ENCODE measurements at places on chromosomes 2 and 18.

DNA sequence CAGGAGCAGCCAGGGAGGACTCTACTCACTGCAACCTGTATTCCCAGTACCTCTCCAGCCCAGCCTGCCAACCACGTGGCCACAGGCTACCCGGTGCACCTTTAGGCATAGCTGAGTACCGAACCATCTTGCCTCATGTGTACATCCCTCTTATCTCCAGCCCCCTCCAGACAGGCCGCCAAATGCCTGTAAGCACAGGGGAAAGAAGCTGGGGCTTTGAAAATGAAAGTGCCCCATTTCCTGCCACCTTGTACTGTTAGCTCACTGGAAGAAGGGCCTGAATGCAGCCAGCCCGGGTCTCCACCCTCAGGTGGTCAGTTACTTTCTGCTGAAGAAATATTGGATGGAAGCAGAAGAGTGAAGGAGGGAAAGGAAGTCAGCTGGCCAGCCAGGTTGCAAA lies 27.2 kb upstream of the RFX8 start:
- DNase-seq: no peak

DNA sequence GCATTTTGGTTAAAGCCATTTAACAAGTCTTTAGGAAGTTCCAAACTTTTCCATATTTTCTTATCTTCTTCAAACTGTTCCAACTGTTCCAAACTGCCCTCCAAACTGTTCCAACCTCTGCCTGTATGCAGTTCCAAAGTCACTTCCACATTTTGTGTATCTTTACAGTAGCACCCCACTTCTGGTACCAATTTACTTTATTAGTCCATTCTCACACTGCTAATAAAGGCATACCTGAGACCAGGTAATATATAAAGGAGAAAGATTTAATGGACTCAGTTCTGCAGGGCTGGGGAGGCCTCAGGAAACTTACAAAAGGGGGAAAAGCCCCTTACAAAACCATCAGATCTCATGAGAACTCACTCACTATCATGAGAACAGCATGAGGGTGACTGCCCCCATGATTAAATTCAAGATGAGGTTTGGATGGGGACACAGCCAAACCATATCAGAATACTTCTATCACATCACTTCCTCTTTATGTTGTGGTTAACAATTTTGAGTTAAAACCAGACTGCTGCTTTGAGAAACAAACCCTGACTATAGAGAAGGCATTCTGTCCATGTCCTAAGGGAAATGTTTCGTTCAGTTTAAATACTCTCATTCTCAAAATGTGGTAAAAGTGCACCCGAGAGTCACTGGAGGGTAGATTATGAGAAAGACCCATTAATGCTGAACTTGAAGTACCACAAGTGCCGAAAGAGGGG lies 11.0 kb downstream of the IL18R1 start:
- DNase-seq: peak; percentile 42

GRCh38 chr2:203734276-203734983 lies 28.0 kb downstream of the CD28 start:
- DNase-seq: no peak

GRCh38 chr2:72846171-72847095 lies 20.6 kb upstream of the EXOC6B start:
- no peak for DNase-seq

- DNase-seq: no peak
These were observed 43.8 kb upstream of the CYP26B1 start for GRCh38 chr2:72191441-72191840.

DNA sequence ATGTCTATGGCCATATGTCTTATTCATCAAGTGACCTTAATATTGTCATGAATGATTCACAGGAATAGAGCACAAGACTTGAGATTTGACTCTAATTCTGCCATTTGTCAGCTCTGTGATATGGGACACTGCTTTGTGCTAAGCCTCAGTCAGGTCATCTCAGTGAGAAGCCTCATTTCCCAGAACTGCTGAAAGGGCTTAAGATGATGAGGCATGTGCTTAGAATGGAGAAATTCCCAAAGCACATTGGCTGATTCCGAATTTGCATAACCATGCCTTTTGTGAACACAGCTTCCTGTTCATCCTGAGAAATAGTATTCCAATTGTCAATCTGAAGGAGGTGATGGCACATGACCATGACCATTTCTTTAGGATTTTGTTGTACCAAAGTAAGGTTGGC lies 218.1 kb downstream of the ALK start:
- DNase-seq: no peak

DNA sequence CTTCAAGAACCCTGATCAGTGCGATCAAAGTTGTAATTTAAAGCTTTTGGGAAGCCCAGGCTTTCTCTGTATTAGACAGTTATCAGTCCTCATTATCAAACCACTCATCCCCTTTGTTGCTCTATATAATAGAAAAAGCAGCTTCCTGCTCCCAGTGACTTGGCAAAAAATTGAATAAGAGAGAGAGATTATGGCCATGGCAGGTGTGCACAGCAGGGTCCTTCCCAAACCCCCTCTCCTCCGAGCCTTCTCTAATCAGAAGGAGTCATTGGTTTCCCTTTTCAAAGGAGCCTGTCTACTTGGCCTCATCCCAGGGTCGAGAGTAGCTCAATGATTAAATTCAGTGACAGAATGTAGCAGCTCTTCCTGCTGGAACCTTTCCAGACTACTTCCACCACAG lies 81.5 kb downstream of the SEMA4F start:
- no peak for DNase-seq
